ENCODE measurements at places on chromosomes 2 and 18. TPM values are rescaled to one million over a fixed set of nuclear protein-coding genes. Genes with fewer than 3 reads are reported as not detected.

PRKAG3 gene
- not detected for total RNA-seq

ABCG8 gene
- not detected for total RNA-seq

SP110 gene
- 9.9 TPM for total RNA-seq

UPP2 gene
- total RNA-seq = not detected

DYNC1I2 gene
- total RNA-seq = 106 TPM

GPR155 gene
- total RNA-seq = 1.7 TPM

CHRND gene
- total RNA-seq = not detected

C18orf54 gene
- total RNA-seq = 1.9 TPM

GRB14 gene
- 0.17 TPM for total RNA-seq

ERMN gene
- not detected for total RNA-seq

DES gene
- total RNA-seq = 2.4 TPM

ANKRD36C gene
- 24.7 TPM for total RNA-seq

PXDN gene
- total RNA-seq = 73.5 TPM

GREB1L gene
- not detected for total RNA-seq

ACYP2 gene
- 9.0 TPM for total RNA-seq

SNTG2 gene
- total RNA-seq = not detected

IL1F10 gene
- total RNA-seq = not detected

VSNL1 gene
- total RNA-seq = 0.47 TPM

MEP1B gene
- total RNA-seq = not detected

TMEM17 gene
- total RNA-seq = 1.9 TPM

C2orf78 gene
- not detected for total RNA-seq

DNER gene
- 2.8 TPM for total RNA-seq

GTF2A1L gene
- total RNA-seq = 0.69 TPM

ASAP2 gene
- 20.1 TPM for total RNA-seq

IL1A gene
- 0.09 TPM for total RNA-seq

TBC1D8 gene
- 10.7 TPM for total RNA-seq

KCNE4 gene
- total RNA-seq = 8.5 TPM

ADGRF3 gene
- not detected for total RNA-seq

CENPA gene
- total RNA-seq = 1.6 TPM

STON1 gene
- total RNA-seq = 6.7 TPM

VWA3B gene
- 0.16 TPM for total RNA-seq

ALPI gene
- not detected for total RNA-seq

IL36RN gene
- total RNA-seq = not detected

TFPI gene
- 147 TPM for total RNA-seq

SMYD1 gene
- not detected for total RNA-seq

GPR39 gene
- 0.86 TPM for total RNA-seq

GPAT2 gene
- 1.0 TPM for total RNA-seq

CFC1 gene
- not detected for total RNA-seq

CYRIA gene
- 1.7 TPM for total RNA-seq

ITPRIPL1 gene
- total RNA-seq = 2.7 TPM

UGT1A6 gene
- not detected for total RNA-seq

Measured in bronchial smooth muscle cell (primary cell).